ENCODE measurements at places on chromosomes 5 and 9.

DNA sequence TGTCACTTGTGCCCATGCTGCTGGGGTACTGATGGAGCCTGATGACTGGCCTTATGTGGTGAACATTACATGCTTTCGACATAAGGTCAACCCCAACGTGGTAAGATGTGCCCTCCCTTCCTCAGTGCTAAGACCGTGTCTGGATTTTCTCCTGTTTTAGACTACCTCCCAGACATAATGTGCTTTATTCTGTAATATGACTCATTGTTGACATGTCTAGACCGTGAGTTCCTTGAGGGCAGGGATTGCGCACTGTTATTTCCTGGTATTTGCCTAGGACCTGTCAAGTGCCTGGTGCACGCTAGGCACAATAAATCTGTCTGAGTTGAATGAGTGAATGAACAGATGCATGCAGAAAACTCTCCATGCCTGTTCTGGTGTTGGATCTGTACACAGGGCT lies 346.0 kb downstream of the KDM4C start:
- DNase-seq, result peak; percentile 77

- DNase-seq, result no peak
Measured at GRCh38 chr9:88645879-88646199, 110.9 kb downstream of the NXNL2 start.

- peak; percentile 80 for DNase-seq
Measured at GRCh38 chr5:43773478-43773844, 170.5 kb downstream of the NNT start.

GRCh38 chr5:141663506-141663905 lies 12.3 kb upstream of the FCHSD1 start:
- DNase-seq, result no peak

DNA sequence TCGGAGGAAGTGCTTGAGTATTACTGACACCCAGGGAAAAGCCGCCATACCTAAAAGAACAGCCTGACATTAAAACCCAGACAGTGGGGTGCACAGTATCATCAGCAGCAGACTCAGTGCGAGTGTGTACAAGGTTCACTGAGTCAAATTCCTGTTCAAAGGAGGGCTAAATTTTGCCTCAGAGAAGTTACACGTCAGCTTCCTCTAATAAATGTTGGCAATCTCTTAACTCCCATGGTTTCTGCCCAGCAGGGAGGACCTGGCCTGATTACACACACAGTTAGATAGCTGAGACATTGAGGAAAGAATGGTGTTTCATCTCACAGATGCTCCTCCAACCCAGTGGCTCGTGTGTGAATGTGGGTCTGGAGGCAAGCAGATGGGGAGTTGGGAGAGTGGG lies 38.2 kb downstream of the NIPSNAP3B start:
- DNase-seq, result no peak

DNA sequence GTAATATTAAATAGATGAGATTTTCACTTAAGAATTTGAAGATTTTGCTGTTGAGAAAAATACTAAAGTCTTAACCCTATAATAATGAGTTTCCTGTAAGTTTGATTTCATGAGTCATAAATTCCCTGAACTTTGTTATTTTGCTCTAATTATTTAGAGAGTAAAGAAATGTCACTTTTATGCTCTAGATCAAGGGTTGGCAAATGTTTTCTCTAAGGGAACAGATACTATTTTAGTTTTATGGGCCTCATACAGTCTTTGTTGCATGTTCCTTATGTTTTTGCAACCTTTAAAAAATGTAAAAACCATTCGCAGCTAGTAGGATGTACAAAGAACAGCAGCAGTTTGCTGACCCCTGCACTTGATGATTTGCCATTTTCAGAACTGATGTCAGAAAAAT lies 480 bp upstream of the TXNDC8 start:
- DNase-seq, result no peak

DNA sequence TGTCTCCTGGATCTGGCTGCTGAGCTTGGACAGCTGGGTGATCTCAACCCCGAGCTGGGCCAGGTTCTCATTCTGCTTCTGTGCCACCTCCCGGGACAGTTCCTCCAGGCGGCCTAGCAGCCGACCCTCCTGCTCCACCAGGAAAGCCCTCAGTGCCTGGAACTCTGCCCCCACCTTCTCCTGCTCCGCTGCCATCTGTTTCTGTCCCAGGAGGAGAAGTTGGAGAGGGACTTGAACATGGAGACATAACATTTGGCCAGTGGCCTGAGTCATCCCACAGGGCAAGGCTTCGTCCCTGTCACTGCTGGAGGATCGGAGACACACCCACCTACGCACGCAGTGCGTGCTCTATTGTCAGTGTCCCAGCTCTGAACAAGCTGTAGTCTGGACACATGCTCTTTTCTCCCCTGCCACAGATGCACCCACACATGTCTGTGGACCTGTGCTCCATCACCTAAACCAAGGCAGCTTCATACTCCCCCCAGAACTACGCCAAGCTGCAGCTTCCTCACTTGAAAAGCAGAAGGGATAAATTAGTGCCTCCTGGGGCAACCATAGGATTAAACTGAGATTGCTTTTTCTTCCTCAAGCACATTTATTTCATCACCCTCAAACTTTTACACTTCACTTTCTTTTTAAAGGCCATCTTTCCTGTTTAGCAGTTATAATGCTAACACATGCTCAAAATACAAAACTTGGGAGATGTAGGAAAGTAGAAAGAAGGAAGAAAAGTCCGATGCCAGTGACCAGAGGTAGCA lies 4.9 kb downstream of the TRIM7 start:
- DNase-seq, result no peak

GRCh38 chr9:112348257-112349007 lies 15.0 kb upstream of the PTBP3 start:
- DNase-seq, result peak; percentile 59

DNA sequence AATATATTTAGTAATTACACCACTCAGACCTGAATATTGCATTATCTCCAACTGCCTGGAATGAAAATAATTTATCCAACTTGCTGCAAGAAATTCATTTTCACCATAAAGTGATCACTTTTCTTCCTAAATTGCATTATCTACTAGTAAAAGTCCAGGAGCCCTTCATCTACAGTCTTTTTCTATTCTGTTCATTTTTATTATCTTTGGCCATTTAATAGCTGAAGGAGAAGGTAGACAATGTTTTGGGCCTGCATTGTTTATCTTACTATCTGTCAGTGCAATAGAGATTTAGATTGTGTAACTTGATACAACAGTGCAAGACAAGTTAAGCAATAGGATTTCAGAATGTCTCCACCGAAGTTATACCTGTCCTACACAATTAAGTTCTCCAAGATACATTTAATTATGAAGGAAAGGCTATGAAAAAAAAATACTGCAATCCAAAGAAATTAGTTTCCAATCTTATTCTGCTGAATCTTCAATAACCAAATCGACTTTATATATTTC lies 1339.7 kb upstream of the CDH6 start:
- DNase-seq, result no peak

DNA sequence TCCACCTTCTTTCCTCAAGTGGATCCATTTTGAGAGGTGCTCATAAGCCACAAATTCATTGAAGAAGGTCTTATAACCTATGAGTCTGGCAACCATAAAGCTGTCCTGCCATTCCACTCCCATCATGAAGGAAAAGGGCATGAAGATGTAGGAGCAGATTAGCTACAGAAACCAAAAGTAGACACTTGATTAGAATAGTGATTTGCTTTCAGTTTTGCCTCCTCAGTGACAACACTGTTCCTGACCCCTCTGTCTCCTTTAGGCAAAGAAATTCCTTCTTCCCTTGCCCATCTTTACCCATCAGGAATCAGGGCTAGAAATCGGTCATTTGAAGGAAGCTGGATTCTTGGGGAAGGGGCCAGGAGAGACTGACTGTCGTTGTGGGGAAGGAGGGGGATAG lies 55.2 kb downstream of the SLC28A3 start:
- DNase-seq, result no peak
